ENCODE measurements at places on chromosomes 7 and 10.

DNA sequence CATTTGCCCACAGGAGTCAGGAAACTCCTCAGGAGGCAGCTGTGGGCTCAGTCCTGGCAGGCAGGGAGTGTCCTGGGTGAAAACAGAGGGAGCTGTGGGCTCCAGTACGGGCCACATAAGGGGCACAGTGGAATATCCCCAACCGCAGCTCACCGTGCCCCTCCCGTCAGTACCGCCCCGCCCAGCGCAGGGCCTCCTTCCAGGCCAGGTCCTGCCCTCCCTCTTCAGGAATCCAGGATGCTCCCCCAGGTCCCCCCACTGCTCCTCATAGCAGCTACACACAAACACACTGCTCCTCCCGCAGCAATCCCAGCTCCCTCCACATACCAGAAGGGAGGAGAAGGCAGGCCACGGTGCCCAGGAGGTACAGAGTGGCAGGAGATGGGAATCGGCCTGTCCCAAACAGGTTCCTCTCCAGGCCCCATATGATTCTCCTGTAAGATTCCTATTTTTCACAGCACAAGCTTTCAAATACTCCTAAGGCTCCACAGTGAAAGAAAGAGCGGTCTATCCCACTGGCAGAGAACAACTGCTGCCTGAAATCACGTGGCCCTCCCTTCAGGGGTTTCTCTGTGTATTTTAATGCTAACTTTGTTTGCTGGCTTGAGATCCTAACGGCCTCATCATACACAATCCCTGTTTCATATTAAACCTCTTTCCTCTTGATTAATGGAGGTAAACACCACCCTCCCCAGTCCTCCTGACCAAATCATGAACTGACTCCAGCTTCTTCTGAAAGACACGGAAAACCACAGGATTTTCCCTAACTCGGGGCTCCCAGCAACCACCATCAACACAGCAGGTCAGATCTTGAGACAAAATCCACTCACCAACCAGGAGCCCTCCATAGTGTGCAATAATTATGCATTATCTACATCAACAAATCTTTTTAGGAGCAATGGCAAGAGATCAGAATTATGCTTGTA is 178.7 kb downstream of the TNS3 start:
- no peak for DNase-seq

DNA sequence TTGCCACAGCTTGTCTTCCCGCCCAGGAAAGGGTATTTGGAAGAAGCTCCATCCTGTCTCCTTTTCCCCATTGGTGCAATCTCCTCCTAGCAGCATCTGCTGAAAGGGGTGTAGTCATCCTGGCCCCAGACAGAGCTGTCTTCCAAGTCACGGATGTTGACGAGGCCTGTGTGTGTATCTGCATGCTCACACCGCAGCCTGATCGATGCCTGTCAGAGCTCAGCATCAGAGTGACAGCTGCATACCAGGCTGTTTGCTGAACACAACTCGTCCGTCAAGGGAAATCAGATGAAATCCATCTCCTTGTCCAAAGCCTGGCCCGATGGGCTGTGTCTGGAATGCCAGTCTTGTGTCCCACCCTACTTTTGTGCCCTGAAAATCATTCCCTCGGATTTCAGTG is 21.2 kb upstream of the LRRC4 start:
- no peak for DNase-seq

GRCh38 chr10:125521721-125522680 is 161.0 kb downstream of the TEX36 start:
- no peak for DNase-seq

DNA sequence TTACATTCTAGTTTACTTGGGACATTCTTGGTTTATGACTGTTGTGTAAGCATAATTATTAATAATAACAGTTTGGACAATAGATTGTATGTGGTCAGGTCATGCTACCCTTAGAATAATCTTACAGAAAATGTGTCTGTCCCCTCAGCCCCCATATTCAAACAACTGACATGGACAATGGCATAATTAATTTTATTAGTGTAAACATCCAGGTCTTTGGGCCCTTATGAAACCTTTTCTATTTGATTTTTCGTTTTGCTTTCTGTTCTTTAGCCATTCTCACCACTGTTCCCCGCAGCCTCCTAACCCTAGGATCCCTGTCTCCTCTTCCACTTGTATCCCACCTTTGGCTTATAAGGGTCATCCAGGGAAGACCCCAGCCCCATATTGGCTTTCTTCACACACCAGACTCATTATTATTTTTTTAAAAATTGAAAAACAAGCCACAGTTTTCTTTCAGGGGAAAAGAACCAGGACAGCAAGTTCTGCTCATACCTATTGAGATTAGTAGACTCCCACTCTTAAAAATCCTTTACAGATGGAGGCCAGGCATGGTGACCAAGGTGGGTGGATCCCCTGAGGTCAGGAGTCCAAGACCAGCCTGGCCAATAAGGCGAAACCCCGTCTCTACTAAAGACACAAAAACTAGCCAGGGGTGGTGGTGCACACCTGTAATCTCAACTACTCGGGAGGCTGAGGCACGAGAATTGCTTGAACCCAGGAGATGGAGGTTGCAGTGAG is 11.5 kb downstream of the VIM start:
- no peak for DNase-seq

DNA sequence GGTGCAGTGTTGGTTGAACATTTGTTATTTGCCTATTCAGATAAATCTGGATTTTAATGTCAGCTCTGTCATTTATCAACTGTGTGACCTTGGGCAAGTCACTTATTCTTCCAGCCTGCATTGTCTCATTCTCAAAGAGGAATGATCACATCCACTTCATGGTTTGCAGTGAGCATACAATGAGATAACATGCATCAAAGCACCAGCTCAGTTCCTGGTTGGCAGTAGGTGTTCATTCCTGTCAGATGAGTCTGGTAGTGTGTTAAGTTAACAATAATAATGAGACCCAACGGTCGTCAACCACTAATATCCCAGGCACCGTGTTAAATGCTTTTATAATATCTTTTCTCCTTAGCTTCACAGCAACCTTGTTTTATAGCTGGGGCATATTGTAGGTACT is 137.3 kb downstream of the SORCS3 start:
- DNase-seq, result no peak

DNA sequence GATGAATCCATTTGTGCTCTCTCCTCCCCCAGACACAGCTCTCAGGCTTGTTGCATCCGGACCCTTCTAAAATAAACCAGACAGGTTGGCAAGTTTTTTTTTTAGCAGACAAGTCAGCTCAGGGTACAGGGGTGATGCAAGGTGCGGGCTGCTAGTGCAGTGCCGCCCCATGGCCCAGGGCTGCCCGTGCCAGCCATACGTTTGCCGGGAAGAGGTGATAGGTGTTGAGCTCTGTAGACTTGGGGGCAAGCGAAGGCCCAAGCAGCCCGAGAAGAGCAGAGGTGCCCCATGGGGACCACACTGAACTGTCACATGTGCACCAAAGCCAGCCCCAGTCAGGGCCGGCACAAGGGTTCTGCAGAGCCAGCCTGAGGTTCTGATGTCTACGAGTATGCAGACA is 57.1 kb upstream of the PDSS1 start:
- DNase-seq, result no peak

- no peak for DNase-seq
Observed at GRCh38 chr10:1034758-1035157, 9.1 kb upstream of the IDI2 start.

DNA sequence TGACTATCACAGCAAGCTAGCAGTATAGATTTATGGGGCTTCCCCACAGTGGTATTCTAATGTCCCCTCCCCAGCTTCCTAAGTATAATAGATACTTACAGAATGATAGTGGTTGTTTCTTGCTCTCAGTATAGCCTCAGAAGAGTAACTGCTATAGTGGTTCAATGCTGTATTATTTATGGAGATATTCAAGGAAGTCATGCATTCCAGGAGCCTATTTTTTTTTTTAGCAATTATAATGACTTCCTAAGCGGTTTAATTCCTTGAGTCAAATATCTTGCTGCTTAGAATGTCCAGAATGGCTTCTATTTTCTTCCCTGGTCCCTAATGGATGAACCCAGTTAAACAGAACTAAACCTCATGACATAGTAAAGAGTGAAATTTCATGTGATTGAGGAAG is 451.5 kb upstream of the SEMA3D start:
- no peak for DNase-seq

- DNase-seq, result no peak
Observed at GRCh38 chr7:11552676-11553296, 279.2 kb downstream of the THSD7A start.

- DNase-seq, result no peak
Observed at GRCh38 chr7:127514499-127514898, 70.9 kb downstream of the GCC1 start.

DNA sequence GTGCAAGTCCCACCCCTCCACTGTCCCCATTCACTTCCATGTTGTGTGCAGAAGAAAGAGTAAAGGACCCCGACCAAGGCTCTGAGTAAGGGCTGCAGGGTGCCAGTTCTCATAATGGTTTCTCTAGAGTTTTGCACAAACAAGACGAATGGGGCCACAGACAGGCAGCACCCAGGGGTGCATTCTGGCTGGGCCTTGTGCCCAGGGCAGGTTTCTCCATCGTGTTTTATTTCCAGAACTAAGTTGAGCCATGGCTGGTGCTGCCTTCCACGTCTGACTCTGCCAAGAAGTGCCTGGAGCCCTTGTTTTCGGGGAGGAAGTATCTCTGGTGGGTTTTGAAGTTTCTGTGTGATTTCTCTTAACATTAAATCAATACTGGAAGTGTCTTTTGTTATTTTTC is 95.0 kb upstream of the SDK1 start:
- no peak for DNase-seq

GRCh38 chr10:106655165-106655564 is 509.3 kb downstream of the SORCS1 start:
- DNase-seq, result no peak

DNA sequence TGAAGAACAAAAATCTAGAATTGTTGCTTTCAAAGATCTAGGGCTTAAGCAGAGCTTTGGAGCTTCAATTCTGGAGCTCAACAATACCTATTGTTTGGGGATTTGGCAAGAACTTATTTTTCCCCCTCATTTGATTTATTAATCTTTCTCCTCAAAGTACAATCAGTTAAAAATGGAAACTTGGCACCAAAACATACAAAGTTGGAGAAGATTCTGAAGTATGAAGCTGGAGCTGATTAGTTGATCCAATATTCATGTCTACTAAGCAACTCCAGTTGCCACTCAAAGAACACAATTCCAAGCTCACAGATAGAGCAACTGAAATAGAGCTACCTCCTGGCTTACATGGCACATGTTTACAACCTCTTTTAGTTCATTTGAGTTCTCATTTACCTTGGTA is 3.8 kb downstream of the FAM13C start:
- no peak for DNase-seq

DNA sequence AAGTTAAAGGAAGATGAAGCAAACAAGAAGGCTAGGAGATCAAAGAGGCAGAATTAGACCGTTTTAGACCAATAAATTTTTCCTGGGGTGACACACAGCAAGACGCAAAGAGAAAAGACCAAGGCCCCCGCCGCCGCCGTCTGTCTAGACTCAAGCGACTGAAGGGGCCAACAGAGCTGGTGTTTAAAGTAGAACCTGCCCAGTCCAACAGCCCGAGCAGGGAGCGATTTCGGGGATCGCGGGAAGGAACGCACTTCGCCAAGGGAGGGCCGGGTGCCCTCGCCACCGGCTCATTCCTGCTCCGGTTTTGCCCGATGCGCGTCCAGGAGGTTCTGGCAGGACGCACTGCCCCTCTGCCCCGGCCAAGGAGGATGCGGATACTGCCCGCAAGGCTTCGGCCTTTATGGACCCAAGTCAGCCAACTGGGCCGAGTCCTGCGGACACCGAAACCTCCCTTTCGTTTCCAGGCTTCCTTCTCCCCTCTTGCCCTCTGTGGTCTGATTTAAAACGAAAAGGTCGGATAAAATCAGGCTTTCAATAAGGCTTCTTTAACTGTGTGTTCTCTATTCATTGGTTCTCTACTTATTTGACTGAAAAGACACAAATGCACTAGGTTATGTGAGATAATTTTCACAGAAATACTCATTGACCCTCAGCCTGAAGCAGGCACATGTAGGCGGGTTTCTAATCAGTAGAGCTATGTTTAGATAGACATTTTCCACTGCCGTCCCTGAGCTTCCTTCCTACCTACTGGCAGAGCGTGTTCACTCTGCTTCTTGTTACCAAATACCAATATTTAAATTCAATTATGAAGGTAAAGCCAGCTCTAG is 2.2 kb upstream of the HOXA7 start:
- no peak for DNase-seq

- DNase-seq, result no peak
Observed at GRCh38 chr10:52459097-52459496, 145.0 kb downstream of the DKK1 start.

GRCh38 chr10:97020452-97021400 is 165.0 kb downstream of the SLIT1 start:
- no peak for DNase-seq

- no peak for DNase-seq
Observed at GRCh38 chr10:117074621-117075020, 63.4 kb downstream of the VAX1 start.

GRCh38 chr7:34091321-34091917 is 186.1 kb downstream of the BMPER start:
- DNase-seq, result no peak

DNA sequence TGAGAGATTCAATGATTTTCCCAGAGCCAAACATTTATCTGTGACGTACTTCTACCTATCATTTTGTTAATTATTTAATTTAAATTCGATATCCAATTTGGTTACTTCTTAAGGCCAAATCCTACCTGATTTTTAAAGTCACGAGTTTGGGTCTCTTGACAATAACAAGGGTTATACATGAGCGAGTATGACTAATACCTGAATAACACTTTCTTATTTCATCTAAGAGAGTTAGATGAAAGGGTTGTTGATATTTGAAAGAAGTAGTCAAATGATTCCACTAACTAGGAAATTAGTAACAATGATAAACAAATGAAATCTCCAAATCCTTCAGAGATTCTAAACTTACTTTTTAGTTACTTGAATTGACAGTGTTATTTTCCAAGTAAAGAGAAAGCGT is 1086.9 kb downstream of the XPNPEP1 start:
- DNase-seq, result no peak

DNA sequence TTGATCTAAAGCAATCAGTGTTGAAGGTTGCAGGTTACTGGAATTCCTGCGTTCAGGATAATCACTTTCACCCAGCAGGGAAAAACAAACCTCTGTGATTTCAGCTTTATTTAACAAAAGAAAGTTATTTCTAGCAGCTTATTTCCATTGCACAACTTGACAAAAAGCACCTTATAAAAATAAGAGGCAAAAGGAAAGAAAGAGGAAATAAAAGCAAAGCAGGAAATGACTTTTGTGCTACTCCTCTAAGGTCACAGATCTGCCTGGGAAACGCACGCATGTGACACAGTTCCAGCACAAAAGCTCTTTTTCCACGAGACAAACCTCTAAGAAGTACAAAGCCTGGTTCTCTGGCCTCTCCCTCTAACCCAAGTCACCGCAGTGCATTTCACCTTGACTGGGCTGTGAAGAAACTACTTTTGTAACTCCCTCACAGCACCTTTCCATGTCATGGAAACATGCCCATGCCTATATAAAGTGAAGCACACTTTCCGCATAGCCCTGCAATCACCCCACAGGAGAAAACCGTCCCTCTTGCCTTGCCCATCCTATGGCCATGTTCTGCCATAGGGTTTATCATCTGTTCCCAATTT is 870 bp downstream of the ANK3 start:
- no peak for DNase-seq

GRCh38 chr10:71789871-71790270 is 16.6 kb upstream of the VSIR start:
- no peak for DNase-seq

Measured in activated CD8-positive, alpha-beta memory T cell treated with anti-CD3 and anti-CD28 coated beads for 4 hours (primary cell).